ENCODE measurements at places on chromosomes 7 and 10.
A peak's percentile ranks its signal among the peaks of the same experiment; 100 is the strongest.

GRCh38 chr10:91296471-91296870, 76.0 kb downstream of the PCGF5 start:
- DNase-seq: peak; percentile 34

DNA sequence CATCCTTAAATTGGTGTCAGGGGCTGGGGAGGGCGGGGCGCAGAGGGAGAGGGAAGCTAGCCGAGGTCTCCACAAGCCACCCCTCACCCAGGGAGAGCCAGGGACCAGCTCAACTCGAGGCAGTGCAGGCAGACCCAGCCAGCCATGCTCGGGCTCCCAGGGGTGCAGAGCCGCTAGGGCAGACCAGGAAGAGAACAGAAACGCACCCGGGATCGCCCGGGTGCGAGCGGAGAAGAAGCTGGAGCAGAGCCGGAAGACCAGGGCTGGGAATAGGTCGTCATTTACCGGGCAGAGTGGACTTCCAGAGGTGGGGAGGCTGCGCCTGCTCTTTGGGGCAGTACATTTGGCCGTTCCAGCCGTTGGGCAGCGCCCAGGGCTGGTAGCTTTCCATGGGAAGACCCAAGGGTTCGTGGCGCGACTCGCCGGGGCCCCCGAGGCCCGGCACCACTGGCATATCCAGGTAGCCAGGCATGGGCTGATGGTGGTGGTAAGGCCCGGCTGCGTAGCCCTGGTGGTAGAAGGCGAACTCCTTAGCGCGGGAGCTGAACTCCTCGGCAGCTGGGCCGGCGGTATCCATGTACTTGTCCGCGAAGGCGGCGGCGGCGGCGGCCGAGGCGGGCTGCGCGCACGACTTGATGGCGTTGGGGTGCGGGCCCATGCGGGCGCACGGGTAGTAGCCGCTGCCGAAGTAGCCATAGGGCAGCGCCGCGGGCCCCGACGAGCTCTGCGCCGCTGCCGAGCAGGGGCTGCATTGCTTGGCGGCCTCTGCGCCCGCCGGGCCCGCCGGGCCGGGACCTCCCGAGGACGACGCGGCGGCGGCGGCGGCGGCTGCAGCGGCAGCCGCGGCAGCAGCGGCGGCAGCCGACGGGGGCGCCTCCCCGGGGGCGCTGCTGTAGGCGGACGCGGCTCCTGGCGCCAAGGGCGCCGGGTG, 755 bp downstream of the HOXA13 start:
- DNase-seq: no peak

GRCh38 chr10:983971-984655, 4.1 kb upstream of the GTPBP4 start:
- DNase-seq: no peak

GRCh38 chr10:178723-179122, 43.5 kb downstream of the ZMYND11 start:
- DNase-seq: no peak

GRCh38 chr10:90788968-90789367, 68.9 kb downstream of the HTR7 start:
- no peak for DNase-seq

DNA sequence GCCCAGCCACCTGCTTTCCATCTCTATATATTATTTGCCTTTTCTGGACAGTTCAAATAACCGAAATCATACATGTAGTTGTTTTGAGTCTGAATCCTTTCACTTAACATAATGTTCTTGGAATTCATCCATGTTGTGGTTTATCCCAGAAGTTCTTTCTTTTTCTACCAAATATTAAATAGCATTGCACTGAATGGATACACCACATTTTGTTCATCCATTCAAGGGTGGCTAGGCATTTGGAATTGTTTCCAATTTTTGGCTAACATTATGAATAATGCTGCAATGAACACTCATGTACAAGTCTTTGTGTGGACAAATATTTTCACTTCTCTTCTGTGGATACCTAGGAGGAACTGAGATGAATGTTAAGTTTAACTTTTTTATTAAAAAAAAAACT, 18.0 kb downstream of the DNAJC1 start:
- DNase-seq: no peak

Data from HTR-8/SVneo (cell line).